Spinal cord (tissue), 10 donors: ENCODE measurements at places on chromosomes 16 and 17. TPM values are rescaled to one million over a fixed set of nuclear protein-coding genes. Genes with fewer than 3 reads are reported as not detected.

SLC4A1 gene
- 34.6 TPM for total RNA-seq

TUBD1 gene
- total RNA-seq: 11.0 TPM

WNT9B gene
- 0.44 TPM for total RNA-seq

MYH1 gene
- not detected for total RNA-seq

DNA sequence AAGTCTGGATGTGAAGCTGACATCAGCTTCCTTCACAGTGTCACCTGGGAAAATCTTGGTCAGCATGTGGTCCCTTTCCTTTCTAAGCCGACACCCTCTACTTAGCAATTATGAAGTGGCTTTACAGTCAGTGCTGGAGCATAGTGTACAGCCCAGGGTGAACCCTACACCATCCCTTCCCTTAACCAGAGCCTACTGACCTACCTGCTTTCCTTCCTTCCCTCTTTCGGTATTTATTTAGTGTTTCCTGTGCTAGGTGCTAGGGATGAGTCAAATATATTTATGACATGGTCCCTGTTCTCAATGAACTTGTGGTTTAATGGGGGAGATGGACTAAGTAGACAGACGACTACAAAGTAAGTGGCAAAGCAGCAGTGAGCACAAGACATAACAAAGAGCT is 77.5 kb downstream of the CDK5R1 start:
- no peak for DNase-seq

GRCh38 chr16:87956365-87957231 is 5.4 kb downstream of the BANP start:
- DNase-seq: no peak

- no peak for DNase-seq
These were observed 632 bp downstream of the BAIAP3 start for GRCh38 chr16:1333854-1334700.

GRCh38 chr17:27793906-27794569 is 6.3 kb downstream of the NOS2 start:
- no peak for DNase-seq

- no peak for DNase-seq
These were observed 451.5 kb downstream of the TOX3 start for GRCh38 chr16:52095471-52095870.

GRCh38 chr17:7478276-7479212 is 887 bp downstream of the ZBTB4 start:
- DNase-seq: no peak

- DNase-seq: no peak
These were observed 44.7 kb downstream of the FZD2 start for GRCh38 chr17:44601973-44602372.

- DNase-seq: no peak
These were observed 30.4 kb upstream of the DHX8 start for GRCh38 chr17:43453331-43453812.

GRCh38 chr17:40480501-40481003 is 20.9 kb downstream of the TNS4 start:
- no peak for DNase-seq
